NCI-H1417 treated with DMSO at 0.1 percent for 48 hours (cell line): ENCODE measurements at places on chromosomes 13 and 19.
A peak's percentile ranks its signal among the peaks of the same experiment; 100 is the strongest.

DNA sequence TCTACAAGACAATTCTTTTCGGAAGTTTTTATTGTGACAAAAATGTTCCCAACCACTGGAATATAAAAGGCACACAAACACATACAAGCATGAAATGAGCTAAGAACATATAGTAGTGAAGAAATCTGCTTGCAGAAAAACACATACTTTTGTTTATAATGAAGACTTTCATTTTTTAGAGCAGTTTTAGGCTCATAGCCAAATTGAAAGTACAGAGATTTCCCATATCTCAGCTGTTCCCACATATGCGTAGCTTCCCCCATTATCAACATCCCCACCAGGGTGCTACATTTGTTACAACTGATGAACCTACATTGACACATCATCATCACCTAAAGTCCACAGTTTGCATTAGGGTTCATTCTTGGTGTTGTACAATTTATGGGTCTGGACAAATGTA lies 249.4 kb downstream of the KCTD12 start:
- no peak for DNase-seq

DNA sequence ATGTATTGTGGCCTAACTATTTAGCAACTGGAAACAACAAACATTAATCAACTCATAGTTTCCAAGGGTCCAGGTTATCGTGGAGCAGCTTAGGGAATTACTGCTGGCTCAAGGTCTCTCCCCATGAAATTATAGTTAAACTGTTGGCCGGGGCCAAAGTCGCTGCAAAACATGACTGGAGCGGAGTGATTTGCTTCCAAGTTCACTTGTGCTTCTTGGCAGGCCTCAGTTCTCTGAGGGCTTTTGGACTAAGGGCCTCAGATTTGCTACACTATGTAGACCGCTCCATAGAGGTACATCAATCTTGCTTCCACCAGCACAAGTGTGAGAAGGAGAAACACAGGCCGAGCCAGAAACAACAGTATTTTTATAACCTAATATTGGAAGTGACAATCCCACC lies 9.4 kb upstream of the KBTBD7 start:
- no peak for DNase-seq

DNA sequence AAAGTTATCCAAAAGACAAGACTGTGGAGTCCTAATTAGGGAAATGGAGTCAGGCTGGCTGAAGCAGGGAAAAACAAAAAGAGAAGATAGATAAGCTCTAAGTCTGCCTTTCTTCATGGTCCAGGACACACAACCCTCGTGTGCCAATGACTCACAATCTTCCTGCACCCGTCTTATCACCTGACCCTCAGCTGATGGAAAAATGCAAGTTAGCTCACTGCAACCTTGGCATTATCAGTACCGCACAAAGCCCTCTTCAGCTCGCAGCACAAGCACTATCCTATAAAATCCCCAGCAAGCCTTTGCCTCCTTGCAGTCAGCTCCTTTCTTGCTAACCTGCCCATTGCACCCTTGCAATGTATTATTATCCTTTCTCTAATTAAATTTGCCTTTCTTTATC lies 4.3 kb downstream of the OR7A5 start:
- DNase-seq: no peak

- DNase-seq: no peak
Observed at GRCh38 chr13:22652796-22653195, 528.0 kb upstream of the SGCG start.

- no peak for DNase-seq
Observed at GRCh38 chr19:44517146-44517545, 12.3 kb downstream of the CEACAM20 start.

- no peak for DNase-seq
Observed at GRCh38 chr19:33947265-33947964, 150.7 kb downstream of the KCTD15 start.

DNA sequence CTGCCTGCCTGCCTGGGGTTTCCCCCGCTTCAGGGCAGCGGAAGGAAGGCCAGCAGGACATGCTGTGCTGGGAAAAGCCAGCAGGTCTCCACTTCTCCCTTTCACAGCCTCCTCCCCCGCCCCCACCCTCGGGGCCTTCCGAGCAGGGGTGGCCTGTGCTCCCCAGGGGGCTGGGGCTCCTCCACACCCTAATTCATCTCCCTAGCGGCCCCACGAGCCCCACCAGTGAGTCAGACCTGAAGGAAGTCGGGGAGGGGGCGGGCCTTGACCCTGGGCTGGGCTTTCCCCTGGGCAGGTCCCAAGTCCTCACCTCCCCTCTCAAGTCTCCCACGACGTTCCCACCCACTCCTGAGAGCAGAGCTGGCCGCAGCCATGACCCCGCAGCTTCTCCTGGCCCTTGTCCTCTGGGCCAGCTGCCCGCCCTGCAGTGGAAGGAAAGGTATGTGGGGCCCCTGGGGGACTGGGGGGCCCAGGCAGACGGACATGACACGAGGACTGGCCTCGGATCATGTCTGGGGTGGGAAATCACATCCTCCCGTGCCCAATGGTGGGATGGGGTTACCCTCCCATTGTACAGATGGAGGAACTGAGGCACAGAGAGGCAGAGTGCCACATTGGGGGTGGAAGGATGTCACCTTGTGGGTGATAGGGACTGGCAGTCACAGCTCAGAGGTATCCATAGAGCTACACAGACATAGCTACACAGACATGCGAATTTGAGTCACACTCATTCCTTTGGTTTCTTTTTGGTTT lies at the start of gene EBI3:
TSS of gene EBI3 (plus strand) at position 345 of the 753 bp plus-strand sequence. CDS start at position 373, 28 bp downstream.
- no peak for DNase-seq

- no peak for DNase-seq
Observed at GRCh38 chr19:56253737-56254136, 18.8 kb upstream of the EDDM13 start.

DNA sequence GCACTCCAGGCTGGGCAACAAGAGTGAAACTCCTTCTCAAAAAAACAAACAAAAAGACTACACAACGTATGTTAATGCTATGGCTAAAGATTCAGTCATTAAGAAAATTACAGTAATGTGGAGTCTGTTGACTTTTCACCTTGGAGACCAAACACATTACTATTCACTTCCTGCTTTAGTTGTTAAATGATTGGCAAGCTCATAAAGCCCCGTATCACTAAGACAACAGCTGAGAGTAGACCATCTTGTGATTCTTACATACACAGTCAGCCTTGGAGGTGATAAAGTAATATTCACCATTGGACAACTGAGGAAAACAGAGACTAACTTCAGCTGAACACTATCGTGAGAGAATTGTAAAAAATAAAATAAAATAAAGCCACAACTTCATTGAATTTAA lies 86.5 kb downstream of the KCTD12 start:
- DNase-seq: peak; percentile 47

- DNase-seq: no peak
Observed at GRCh38 chr19:29002336-29002735, 210.6 kb downstream of the UQCRFS1 start.

DNA sequence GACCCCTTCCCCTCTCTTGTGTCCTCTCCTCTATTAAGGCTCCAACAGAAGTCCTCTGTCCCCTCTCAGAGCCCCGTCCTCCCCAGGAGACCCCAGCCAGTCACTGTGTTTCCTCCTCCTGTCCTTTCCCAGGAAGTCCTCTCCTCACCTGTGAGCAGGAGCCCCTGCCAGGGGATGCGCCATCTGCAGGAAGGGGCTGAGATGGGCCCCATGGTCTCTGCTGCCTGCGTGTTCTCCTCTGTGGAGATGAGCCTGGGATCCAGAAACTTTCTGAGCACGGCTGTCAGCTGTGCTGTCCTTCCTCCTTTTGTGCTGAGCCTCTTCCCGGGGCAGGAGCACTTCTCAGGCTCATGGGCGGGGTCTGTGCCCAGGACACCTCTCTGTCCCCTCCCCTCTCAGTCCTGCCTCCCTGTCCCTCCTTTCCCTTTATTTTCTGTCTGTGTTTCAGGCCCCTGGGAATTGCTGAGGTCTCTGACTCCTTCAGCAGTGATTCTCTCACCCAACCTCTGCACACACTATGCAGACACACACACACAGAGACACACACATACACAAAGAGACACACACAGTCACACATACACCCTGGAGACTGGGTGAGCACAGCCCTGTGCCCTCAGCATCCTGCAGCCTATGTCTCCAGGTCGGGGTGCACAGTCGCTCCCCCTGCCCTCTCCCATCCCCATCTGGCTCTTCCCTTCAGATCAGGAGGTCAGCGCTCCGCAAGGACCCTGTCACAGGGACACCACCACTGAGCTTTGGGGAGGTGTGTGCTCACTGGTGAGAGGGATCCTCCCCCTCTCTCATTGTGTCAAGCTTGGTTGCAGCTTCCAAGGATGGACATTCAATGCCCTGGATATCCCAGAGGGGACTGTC lies at the start of gene CEACAM8:
TSS of gene CEACAM8 (minus strand) at position 308 of the 873 bp plus-strand sequence. CDS start at position 212, 96 bp downstream.
- no peak for DNase-seq

DNA sequence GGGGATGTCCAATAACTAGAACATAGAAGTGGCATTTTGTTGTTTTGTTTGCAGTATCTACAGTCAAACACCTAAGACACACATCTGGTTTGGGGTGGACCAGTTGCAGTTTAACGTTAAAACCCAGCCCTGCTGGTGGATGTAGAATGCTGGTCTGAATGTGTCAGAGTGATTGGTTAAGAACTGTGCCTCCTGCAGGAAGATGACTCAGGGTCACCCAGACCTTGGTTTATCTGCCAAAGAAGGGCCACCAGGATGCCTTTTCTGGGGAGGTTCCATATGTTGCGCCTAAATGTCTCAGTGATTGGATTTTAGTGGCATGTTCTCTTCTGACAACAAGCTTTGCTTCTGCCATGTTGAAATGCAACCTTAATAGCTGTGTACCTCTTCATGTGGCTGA lies 23.1 kb downstream of the ZNF536 start:
- DNase-seq: no peak

DNA sequence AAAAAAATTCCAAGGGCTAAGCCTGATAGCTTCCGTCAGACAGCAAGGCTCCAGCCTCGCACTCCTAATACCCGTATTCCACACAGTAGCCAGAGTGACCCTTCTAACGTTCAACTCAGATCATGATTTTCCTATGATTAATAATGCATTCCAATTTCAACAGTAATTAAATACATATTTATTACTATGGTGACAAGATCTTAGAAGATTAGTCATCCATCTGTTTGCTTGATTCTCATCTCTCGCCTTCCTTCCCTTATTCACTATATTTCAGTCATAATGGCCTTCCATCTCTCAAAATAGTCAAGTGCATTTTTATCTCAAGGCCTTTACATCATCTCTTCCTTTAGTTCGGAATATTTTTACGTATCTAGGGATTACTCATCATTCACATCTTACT lies 621.2 kb upstream of the SPRY2 start:
- DNase-seq: no peak

DNA sequence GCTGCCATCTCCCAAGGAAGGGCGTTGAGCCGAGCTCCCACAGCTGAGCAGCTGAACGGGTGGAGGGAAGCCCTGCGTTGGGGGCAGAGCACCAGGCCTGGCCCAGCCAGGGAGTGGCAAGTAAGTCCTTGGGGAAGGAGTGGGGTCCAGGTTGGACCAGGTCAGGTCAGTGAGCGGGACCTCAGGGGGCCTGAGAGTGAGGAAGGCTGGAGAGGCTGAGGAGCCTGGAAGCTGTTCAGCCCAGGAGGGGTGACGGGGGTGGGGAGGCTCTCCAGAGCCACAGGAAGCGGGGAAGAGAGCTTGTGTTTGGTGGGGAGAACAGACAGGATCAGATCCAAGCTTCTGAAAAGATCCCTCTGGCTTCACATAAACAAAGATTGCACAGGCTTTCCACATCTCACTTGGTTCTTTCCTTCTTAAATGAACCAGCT lies 55.4 kb upstream of the ATP12A start:
- DNase-seq: no peak

GRCh38 chr13:106415971-106416370 lies 119.5 kb downstream of the EFNB2 start:
- DNase-seq: no peak

DNA sequence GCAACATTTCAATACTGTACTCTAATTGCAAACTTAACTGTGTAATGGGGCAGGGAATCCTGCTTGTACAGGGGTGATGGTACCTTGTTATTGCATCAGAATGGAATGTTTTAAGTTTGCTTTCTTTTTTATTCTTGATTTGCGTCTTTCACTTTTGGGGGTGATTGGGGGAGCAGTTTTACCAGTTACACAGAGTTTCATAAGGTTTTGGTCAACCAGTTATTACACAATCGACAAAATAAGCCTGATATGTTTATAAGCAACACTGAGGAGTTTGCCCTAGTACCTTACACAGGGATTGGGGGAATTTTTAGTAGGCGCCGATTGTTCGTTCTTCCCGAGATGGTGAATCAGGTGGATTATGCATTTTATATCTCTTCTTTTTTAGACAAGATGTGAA lies 2.7 kb downstream of the KLF5 start:
- no peak for DNase-seq

GRCh38 chr13:48294653-48295052 lies 8.9 kb upstream of the RB1 start:
- DNase-seq: no peak

GRCh38 chr19:328025-328505 lies 16.5 kb downstream of the MIER2 start:
- DNase-seq: no peak

GRCh38 chr19:35715355-35715809 lies 2.4 kb upstream of the KMT2B start:
- no peak for DNase-seq

- DNase-seq: no peak
Observed at GRCh38 chr13:22561581-22561980, 619.2 kb upstream of the SGCG start.

GRCh38 chr19:57888560-57889231 lies at the start of gene ZNF814:
Gene ZNF814 (minus strand): TSS chr19:57889037. CDS start chr19:57888802, 235 bp downstream.
- DNase-seq: no peak

GRCh38 chr13:52082601-52083000 lies 46.3 kb downstream of the NEK5 start:
- DNase-seq: no peak

DNA sequence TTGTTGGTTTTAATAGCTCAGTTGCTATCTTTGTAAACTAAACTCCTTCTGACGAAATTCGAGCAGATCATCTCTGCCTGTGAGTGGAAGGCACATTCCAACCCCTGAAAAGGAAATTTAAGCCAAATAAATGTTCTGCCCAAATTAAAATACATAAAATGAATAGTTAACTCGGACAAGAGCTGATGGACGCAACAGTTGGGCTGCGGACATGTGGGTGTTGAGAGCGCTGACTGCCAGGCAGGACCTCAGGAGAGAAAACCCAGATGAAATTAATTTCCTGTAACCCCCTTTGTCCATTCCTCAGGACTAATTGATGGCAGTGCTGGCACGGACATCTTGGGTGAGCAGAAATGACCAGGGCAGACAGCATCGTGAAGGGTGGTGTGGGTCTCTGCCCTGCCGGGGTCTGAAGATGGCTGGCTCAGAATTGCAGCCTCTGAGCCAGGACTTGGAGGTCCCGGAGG lies 86.5 kb downstream of the TSHZ3 start:
- DNase-seq: no peak
